ENCODE measurements at places on chromosomes 4 and X.

DNA sequence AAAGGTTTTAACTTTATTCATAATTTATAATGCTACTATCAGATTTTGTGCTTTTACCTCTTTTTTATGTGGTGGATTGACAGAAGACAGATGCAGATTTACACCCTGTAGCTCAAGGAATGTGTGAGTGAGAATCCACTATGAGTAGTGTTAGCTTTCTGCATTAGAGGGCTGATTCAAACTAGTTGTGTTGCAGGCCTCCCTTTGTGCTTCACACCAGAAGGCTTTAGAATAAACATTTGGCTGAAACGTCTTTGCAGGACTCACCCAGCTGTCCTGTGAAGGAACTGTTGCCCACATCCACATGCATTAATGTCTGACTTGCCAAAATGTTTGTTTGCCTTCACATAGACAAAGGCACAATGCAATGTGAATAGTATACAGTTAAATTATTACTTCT, 127.0 kb downstream of the PCDH7 start:
- peak; percentile 22 for DNase-seq

DNA sequence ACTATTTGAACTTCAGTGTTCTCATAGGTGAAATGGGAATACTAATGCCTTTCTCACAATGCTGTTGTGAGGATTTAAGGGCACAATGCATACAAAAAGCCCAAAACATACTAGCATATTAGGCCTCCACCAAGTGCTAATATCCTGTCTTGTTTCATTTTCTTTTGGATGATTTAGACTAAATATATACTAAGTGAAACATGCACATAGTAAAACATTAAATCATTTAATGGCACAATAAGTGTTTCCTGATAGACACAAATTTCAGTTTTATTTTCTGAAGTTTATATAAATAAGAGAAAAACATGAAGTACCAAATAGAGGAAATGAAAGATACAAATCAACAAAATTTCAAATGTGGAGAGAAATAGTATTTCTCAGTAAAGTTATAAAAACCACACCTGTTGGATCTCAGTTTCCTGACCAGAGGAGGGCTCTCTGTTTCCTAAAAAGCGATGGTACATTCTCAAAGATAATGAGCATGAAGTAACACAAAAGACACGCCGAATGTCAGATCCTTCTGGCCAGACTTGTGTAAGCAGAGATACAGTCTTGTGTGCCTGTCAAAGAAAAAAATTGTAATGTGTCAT, 25.1 kb downstream of the DDX60 start:
- DNase-seq, result no peak

DNA sequence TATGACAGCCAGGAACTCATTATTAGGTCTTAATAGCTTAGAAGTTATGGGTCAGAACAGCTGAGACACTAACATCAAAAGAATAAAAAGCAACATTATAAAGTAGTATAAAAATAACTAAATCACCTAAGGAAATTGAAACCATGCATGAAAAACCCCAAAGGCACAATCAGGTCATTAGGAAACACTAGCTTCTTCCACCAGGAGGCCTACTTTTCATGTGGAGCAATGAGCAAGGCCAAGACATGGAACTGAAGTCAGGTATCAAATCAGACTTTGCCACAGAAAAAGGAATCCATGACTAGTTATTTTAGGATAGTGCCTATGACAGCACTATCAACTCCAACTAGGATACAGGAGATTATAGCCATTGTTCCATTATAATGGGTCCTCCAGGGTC, 7.9 kb downstream of the HUWE1 start:
- DNase-seq, result no peak

DNA sequence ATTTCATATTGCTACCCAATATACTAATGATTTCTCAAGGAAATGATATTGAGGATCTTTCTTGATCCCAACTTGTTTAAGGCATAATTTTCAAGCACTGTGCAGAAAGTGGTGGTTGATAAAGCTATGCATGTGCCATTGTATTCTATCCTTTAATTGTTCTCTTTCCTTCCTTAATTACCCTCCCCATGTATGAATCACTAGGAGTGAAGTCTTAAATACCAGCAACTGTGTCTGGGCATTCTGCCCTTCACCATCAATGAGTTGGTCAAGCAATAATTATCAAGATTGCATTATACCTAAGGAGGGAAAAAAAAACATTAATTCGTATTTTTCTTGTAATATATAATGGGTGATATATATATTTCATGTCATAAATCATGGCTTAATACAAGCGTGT, 111.8 kb upstream of the FRMPD4 start:
- DNase-seq, result no peak

DNA sequence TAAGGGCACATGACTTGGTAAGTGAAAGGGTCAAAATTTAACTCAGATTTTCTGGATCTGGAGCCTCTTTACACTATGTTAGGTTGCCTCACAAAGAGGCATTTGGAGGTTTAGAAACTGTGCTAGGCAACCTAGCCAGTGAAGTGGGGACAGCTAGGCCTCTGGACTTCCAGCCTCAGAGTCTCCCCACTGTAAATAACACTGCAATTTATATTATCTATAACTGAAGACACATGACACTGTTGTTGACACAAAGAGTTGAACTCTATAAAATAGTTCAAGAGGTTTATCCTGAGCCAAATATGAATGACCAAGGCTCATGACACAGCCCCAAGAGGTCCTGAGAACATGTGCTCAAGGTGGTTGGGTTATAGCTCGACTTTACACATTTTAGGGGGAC, 74.9 kb upstream of the IQCM start:
- no peak for DNase-seq

- DNase-seq, result no peak
These were observed 69.7 kb upstream of the WWC2 start for GRCh38 chr4:183029365-183029764.

- DNase-seq, result peak; percentile 64
These were observed 471.1 kb downstream of the GBA3 start for GRCh38 chr4:23163647-23164436.

- no peak for DNase-seq
These were observed 349.3 kb downstream of the FBXO8 start for GRCh38 chr4:173934201-173934600.

DNA sequence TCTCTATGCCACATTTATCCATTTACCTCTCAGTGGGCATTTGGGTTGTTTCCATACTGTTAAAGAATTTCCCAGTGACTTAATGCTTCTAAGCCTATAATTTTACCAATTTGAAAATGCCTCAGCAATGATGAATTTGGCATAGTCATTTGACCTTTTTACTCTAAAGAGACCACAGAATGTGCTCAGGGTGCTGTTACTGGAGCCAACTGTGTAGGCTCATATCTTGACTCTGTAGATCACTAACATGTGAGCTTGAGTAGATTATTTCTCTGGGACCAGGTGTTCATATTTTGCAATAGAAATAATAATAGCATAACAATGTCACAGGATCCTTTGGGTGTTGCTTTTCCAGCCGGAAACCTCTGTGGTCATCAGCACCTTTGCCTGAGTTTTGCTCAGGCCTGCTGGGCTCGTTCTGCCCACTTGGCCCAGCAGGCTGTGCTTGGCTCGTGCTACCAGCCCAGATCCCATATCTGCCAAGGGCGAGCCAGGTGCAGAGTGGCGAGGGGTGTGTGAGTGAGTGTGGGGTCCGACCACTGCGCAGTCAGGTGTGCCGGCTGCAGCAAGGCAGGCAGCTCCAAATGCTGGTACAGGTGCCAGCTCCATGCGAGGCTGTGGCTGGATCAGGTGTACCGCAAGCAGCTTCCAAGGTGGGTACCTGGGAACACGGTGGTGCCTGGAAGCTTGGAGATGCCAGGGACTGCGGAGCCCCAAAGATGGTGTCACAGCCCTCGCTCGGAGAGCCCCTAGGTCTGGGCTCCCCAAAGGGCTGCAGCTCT, 70.6 kb upstream of the ANK2 start:
- DNase-seq, result peak; percentile 2

DNA sequence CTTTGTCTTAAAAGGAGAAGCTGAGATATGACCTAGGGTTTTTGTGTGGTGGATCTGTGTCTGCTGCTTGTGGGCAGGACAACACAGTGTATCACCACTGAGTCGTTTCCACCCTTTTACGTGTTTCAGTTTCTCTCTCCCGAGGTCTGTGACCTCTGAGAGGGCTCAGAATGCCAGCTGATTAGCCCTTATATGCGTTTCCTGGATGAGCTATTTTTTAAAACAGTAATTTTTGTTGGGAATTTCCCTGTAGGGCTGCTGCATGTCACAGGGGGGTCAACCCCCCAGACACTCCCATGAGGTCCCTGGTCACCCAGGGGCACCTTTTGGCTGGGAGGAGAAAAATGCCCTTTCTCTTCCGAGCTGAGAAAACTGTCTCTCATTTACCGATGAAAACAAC, 170.4 kb upstream of the CASK start:
- no peak for DNase-seq

GRCh38 chr4:23337292-23337691, 552.6 kb downstream of the PPARGC1A start:
- DNase-seq, result no peak

DNA sequence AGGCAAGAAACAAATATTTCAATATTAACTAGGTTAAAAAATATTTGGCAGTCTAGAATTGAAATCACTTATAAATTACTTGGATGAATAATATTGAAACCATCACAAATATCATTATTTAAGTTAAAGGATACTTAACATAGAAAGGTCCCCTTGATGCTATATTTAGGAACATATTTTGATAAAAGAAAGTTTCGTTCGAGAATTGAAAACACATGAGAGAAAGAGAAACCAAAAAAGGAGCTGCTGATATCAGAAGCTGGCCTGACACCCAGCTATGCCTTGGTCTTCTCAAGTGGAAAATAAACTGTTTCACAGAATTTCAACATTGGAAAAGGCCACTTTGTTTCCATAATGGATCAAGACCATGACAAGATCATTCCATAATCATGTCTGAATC, 762.4 kb downstream of the DMD start:
- no peak for DNase-seq

- no peak for DNase-seq
These were observed 933.2 kb downstream of the ADGRL3 start for GRCh38 chr4:62133101-62133897.

DNA sequence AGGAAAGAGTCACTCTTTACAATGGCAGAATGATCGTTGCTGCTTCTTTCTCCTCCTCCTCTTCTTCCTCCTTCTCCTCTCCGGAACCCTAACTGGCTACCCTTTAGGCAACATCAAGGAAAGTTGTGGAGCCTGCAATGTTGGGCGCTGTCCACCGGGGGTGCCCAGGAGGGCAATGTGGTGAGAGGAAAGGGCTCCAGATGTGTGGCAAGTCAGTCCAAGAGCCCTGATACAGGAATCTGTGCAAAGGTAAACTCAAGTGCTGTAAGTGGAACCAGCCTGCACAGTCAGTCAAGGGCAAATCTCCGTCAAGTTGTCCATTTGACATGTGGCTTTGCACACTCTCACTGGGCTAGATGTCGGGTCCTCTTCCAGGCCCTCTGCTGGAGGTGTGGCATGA, 2.8 kb downstream of the RTL5 start:
- no peak for DNase-seq

GRCh38 chr4:40962551-40963180, 212.9 kb downstream of the NSUN7 start:
- peak; percentile 87 for DNase-seq

DNA sequence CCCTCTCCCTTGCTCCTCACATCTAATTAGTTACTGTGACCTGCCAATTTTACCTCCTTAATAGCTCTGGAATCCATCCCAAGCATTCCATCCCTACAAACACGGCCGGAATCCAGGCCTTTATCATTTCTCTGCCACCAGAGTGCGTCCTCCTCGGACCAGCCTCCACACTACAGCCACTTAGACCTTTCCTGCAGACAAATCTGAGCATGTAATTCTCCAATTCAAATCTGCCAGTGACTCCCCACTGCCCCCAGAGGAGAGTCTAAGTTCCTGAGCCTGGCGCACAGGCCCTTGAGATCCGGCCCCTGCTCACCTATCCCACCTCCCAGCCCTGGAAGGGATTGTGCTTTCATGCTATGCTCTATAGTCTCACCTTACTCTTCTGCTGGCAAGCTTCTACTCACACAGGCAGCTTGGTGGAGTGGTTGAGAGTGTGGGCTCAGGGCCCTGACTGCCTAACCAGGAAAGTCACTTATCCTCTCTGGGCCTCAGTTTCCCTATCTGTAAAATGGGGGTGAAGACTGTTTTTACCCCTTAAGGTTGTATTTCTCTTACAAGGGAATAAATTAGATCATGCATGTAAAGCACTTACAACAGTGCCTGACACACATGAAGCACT, 31.2 kb downstream of the PJA1 start:
- DNase-seq, result peak; percentile 72

DNA sequence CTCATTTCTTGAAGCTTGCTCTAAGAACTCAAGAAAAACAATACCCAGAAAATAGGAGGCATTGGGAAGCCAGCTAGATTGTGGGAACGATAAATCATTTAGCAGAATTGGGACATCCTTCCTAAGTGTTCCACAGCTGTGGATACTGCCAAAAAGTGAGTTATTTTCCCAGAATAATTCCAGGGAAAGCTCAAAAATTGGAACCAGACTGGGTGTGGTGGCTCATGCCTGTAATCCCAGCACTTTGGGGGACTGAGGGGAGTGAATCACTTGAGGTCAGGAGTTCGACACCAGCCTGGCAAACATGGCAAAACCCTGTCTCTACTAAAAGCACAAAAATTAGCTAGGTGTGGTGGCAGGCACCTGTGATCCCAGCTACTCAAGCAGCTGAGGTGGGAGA, 68.2 kb upstream of the GK2 start:
- no peak for DNase-seq

DNA sequence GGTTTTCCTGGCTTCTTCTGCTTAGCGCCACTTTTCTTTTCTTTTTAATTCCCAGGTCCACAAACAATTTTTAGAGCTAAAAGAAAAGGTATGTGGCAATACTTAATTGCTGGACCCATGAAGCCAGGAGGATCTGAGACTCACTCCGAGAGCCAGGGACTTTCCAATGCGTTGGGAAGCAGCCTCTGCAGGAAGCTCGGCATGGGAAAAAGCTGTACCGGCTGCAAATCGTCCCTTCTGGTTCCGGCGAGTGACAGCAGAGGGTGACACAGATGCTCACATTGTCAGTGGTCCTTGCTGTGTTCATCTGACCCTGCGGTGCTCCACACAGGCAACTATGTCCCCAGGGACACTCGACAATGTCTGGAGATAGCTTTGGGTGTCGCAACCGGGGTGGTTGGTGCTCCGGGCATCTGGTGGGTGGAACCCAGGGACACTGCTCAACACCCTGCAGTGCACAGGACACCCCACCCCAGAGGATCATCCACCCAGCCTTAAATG, 164.0 kb downstream of the PRKX start:
- DNase-seq, result no peak

- DNase-seq, result no peak
These were observed 7.7 kb upstream of the HAND2 start for GRCh38 chr4:173537613-173538147.

All from fibroblast of lung (primary cell).